Temporal lobe (tissue), 4 donors: ENCODE measurements at places on chromosomes 1 and 21. TPM values are rescaled to one million over a fixed set of nuclear protein-coding genes. Genes with fewer than 3 reads are reported as not detected.

The ARV1 gene
- total RNA-seq: 10.3 TPM

The DAB1 gene
- total RNA-seq: 42.3 TPM

The OR6K3 gene
- total RNA-seq: not detected

The TTC34 gene
- 0.25 TPM for total RNA-seq

The CHIA gene
- not detected for total RNA-seq

The GLMP gene
- total RNA-seq: 8.9 TPM

The CDC20 gene
- total RNA-seq: 2.7 TPM

The FAM177B gene
- total RNA-seq: not detected

The FMO4 gene
- 1.2 TPM for total RNA-seq

The SLAMF1 gene
- total RNA-seq: not detected

The CD84 gene
- 2.2 TPM for total RNA-seq

The B3GALT2 gene
- 71.5 TPM for total RNA-seq

The KRTAP10-1 gene
- not detected for total RNA-seq

The NCAM2 gene
- total RNA-seq: 35.9 TPM

The NECTIN4 gene
- not detected for total RNA-seq

The KLHL20 gene
- total RNA-seq: 25.1 TPM

The MYOG gene
- not detected for total RNA-seq

The C1orf122 gene
- total RNA-seq: 12.5 TPM
